ENCODE measurements at places on chromosomes 16 and 17.
A peak's percentile ranks its signal among the peaks of the same experiment; 100 is the strongest.

DNA sequence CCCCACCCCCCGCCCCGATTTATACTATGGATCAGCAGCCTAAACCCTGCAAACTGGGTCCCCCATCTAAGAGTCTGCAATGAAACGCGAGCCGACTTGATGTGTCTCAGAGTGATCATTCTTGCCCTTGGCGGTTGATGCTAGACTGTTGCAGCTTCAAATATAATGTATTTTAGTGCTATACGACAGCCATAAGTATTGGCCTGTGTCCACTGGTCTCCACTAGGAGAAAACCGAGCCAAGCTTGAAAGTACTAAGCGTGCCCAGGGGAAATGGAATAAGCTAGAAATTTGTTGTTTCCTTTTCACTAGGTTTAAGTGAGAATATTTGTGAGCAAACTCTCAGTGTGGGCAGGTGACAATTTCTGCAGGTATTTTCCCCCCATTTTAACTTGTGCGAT is 711.2 kb downstream of the MAF start:
- no peak for DNase-seq

GRCh38 chr16:2775131-2775716 is 1.9 kb downstream of the ELOB start:
- DNase-seq, result no peak

DNA sequence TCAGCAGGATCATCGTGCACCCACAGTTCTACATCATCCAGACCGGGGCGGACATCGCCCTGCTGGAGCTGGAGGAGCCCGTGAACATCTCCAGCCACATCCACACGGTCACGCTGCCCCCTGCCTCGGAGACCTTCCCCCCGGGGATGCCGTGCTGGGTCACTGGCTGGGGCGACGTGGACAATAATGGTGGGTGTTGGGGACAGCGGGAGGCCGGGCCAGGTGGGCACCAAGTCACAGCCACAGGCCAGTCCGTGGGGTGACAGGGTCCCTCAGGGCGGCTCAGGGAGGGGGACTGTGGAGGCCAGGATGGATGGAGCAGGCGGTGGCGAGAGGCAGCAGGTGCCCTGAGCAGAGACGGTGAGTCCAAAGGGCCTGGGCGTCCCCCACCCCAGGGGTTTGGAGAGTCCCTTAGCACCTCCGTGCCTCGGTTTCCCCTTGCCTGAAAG is 1.0 kb downstream of the TPSD1 start:
- no peak for DNase-seq

GRCh38 chr16:1542166-1542500 is 8.7 kb downstream of the TMEM204 start:
- no peak for DNase-seq

GRCh38 chr16:11133344-11133943 is 122.6 kb downstream of the SOCS1 start:
- DNase-seq, result peak; percentile 94

DNA sequence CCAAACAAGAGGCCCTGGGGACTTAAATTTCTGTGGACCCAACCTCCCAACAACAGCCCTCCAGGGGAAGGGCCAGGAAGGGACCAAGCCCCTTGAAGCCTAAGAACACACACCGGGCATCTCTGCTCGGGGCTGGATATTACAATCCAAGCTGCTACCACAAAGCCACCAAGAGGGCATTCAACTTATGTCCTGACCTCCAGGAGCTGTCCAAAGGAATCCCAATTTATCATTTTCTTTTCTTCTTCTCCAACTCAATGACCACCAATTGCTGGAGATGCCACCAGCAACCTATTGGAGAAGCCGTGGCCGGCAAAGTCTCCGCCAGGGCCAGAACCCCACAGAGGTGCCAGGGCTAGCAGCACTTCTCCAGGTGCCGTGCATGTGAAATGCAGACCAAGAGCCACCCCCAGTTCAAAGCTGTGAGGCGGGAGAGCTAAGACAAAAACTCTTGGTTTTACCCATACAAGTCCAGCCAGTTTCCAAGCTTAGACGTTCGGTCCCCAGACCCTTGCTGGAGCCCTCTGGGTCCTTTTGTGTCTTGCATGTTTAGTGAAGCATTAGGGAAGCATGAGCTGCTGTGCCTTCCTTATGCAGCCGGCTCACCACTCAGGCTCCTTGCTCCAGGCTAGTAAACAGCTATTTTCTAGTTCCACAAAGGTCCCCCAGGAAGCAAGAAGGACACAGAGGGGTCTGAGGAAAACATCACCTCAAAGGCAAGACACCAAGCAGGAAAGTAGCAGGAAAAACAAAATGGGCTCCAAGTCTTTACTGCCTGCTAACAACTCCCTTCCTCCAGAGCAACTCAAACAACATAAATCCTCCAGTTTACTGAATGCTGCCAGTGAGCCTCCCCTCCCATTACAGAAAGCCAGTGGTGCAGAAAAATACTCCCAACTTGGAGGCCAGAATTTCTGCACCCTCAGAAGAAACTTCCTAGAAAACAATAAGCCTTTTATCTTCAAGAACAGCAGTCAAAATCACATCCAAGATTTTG is 3.2 kb downstream of the PITPNA start:
- DNase-seq, result no peak
